Body of pancreas (tissue), 4 donors: ENCODE measurements at places on chromosomes 12 and 14. TPM values are rescaled to one million over a fixed set of nuclear protein-coding genes. Genes with fewer than 3 reads are reported as not detected.

The AMIGO2 gene
- 4.0 TPM for total RNA-seq

The BCL2L14 gene
- 6.3 TPM for total RNA-seq

The TPPP2 gene
- 1.3 TPM for total RNA-seq

The SAMD15 gene
- total RNA-seq, result not detected

The SLCO1A2 gene
- total RNA-seq, result not detected

GRCh38 chr14:29749829-29750228, 177.8 kb downstream of the PRKD1 start:
- no peaks in the 10 kb centered on the region for H3K36me3 ChIP-seq
- H3K4me1 ChIP-seq, result peaks cover 17% of the 10 kb centered on the region
- no peak overlapping the region for H3K4me3 ChIP-seq
- DNase-seq, result no peak
- no peak overlapping the region for H3K27ac ChIP-seq

DNA sequence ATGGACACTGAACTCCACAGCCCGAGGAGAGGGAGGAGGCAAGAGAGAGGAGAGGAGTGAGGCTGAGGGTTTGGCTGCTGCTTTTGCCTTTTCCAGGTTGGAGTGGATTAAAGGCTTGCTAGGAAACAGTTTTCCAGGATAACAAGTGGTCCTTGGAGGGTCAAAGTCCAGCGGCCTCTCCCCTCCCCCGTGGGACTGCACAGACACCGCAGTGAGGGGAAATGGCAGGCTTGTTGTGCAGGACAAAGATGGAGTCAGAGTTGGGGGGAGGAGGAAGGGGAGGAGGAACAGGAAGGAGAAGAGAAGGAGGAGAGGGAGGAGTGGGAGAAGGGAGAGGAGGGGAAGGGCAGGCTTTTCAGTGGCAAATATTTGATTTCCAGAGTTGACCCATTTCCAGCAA, 245.5 kb downstream of the RBM19 start:
- H3K36me3 ChIP-seq, result no peaks in the 10 kb centered on the region
- no peak overlapping the region for H3K27ac ChIP-seq
- no peaks in the 10 kb centered on the region for H3K27me3 ChIP-seq

- H3K4me1 ChIP-seq, result peaks cover 6% of the 10 kb centered on the region
- no peak for DNase-seq
- no peaks in the 10 kb centered on the region for H3K27me3 ChIP-seq
- no peak overlapping the region for H3K27ac ChIP-seq
- no peaks in the 10 kb centered on the region for H3K36me3 ChIP-seq
Observed at GRCh38 chr14:61234215-61234916, 46.8 kb downstream of the TMEM30B start.

DNA sequence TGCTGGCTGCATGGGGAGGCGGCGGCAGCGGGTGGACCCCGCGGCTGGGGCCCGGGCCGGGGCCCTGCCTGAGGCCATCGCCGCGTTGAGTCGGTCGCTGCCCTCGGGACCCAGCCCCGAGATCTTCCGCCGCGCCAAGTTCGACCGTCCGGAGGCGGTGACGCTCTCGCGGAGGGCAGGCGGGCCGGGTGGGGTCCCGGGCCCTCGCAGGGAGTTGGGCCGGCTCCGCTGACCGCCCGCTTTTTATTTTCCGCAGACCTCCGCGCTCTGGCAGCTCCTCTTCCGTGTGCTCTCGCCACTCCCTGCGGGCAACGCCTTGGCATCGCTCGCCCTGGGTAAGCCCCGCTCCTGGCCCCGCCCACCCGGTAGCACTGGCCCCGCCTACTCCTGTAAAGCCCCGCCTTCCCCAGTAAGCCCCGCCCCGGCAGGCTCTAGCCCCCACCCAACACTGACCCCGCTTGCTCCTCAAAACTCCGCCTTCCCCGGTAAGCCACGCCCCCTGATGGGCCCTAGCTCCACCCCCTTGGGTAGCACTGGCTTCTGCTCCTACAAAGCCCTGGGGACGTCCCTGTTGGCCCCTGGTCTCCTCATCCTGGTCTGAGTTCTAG, 424 bp downstream of the TEDC1 start:
- peaks cover 16% of the 10 kb centered on the region for H3K27me3 ChIP-seq
- peak; percentile 59 for DNase-seq
- H3K4me3 ChIP-seq, result peak overlapping the region; percentile 16
- peak overlapping the region; percentile 67 for H3K27ac ChIP-seq

DNA sequence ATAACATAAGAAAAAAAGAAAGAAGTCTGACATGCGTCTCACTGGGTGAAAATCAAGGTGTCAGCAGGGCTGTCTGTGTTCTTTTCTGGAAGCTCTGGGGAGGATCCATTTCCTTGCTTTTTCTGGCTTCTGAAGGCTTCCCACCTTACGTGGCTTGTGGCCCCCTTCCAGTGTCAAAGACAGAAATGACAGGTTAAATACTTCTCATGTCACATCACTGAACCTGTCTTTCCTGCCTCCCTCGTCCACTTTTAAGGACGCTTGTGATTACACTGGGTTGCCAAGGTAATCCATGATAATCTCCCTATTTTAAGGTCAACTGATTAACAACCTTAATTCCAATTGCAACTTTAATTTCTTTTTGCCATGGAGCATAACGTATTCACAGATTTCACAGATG, 4.6 kb upstream of the PHC1 start:
- H3K36me3 ChIP-seq, result no peaks in the 10 kb centered on the region
- H3K4me3 ChIP-seq, result no peak overlapping the region
- H3K27ac ChIP-seq, result no peak overlapping the region
- DNase-seq, result no peak
- H3K27me3 ChIP-seq, result no peaks in the 10 kb centered on the region
- peaks cover 16% of the 10 kb centered on the region for H3K4me1 ChIP-seq

- H3K4me3 ChIP-seq, result no peak overlapping the region
- peaks cover 3% of the 10 kb centered on the region for H3K4me1 ChIP-seq
- no peaks in the 10 kb centered on the region for H3K36me3 ChIP-seq
- no peaks in the 10 kb centered on the region for H3K27me3 ChIP-seq
Observed at GRCh38 chr12:93234641-93235040, 143.1 kb upstream of the NUDT4 start.

GRCh38 chr12:123043536-123044001, 63.1 kb downstream of the ARL6IP4 start:
- H3K27me3 ChIP-seq, result no peaks in the 10 kb centered on the region
- peaks cover 7% of the 10 kb centered on the region for H3K4me1 ChIP-seq
- peak; percentile 76 for DNase-seq
- H3K36me3 ChIP-seq, result no peaks in the 10 kb centered on the region

DNA sequence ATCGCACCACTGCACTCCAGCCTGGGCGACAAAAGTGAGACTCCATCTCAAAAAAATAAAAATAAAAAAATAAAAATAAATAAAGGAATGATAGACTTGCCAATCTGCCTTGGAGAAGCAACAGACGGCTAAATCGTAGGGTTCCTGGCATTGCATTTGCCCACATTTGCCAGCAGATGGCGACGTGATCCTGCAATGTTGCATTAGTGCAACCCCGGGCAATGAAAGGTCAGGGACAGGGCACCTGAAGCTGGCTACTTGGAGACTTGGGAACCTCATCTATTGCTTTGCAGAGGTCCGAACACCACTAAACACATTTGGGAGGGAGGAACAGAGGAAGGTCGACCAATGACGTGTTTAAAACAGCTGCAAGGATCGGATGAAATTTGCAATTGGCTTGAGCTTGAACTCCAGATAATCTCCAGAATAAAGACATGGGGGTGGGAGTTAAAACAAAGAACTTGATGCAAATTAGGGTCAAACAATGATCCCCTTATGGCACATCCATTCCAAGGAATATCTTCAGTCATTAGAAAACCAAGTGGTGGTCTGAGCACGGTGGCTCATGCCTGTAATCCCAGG, 34.6 kb downstream of the SPRING1 start:
- no peak overlapping the region for H3K4me3 ChIP-seq
- H3K4me1 ChIP-seq, result peaks cover 17% of the 10 kb centered on the region
- DNase-seq, result peak; percentile 68
- no peaks in the 10 kb centered on the region for H3K36me3 ChIP-seq

- no peaks in the 10 kb centered on the region for H3K4me1 ChIP-seq
- no peak overlapping the region for H3K4me3 ChIP-seq
- no peaks in the 10 kb centered on the region for H3K36me3 ChIP-seq
- DNase-seq, result no peak
- H3K27ac ChIP-seq, result no peak overlapping the region
Observed at GRCh38 chr14:84485036-84485435, 1044.9 kb upstream of the FLRT2 start.

- H3K27ac ChIP-seq, result no peak overlapping the region
- no peak for DNase-seq
- H3K4me1 ChIP-seq, result no peaks in the 10 kb centered on the region
- no peaks in the 10 kb centered on the region for H3K27me3 ChIP-seq
- no peaks in the 10 kb centered on the region for H3K36me3 ChIP-seq
- no peak overlapping the region for H3K4me3 ChIP-seq
Observed at GRCh38 chr12:86663716-86664115, 407.5 kb upstream of the MGAT4C start.

DNA sequence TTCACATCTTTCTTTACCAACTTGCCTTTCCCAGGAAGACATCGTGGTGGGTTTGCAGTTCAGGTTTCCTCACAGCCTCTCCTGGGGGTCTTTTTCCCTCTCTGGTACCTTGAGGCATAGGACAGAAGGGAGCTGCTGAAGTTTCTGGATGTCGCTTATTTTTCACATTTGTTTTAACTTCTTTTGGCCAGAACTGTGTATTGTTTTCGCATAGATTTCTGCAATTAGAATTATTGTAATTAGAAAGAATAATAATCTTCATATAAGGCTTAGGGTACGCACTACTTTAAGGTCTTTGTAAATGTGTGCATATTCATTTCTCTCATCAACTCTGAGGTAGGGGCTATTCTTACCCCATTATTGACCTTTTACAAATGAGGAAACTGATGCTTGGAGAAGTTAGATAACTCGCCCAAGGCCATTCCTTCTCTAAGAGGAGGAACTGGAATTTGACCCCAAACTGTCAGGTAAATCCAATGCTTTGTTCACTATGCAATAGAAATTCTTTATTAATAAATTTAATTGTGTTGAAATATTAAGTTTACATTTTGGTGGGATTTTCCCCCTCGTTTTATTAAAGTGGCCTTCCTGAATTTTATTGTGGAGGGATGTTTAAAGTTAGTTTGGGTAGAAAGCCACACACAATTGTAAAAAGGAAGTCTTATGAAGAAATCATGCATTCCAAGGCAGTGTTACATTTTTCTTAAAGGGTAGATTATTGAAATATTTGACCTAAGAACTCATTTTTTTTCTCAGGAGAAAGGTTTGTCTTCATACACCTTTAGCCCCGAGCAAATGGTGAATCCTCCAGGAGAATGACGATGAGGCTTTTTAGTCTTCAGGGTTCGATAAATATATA, 12.1 kb upstream of the SLC38A2 start:
- peak overlapping the region; percentile 98 for H3K27ac ChIP-seq
- no peaks in the 10 kb centered on the region for H3K27me3 ChIP-seq

DNA sequence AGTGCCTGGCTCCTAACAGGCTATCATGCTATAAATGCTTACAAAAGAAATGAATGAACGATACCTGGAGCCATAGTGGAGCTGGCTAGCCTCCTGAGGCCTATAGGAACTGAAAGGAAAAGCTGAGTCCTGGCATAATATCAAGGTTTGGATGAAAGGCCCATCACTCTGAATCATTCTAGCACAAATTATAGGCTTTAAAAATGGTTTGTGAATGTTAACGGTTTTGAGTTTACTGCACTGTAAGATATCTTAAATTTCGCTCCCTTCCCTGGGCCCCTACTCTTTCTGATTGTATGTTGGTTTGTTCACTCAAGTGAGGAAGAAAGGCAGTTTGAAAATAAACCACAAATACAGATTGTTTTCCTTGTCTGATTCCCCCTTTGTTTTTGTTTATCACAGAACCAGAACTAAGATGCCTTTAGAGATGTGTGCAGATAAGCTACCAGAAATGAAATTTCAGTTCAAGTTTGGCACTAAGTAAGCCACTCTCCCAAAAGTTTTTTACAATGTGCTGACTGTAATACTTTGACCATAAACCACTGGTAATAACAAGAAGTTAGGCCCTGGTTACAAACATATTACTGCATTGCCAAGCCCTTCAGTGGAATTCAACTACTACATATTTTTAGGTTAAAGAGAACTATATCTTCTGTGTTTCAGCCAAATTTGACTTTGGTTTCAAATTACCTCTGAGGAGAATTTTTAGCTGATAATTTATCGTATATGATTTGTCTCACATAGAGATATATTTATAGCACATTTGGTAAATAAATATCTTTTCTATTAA, 89.5 kb downstream of the ALX1 start:
- no peak overlapping the region for H3K4me3 ChIP-seq
- DNase-seq, result no peak
- no peaks in the 10 kb centered on the region for H3K27me3 ChIP-seq
- H3K27ac ChIP-seq, result no peak overlapping the region
- no peaks in the 10 kb centered on the region for H3K4me1 ChIP-seq
- no peaks in the 10 kb centered on the region for H3K36me3 ChIP-seq

- no peak overlapping the region for H3K27ac ChIP-seq
- no peak for DNase-seq
- H3K4me3 ChIP-seq, result no peak overlapping the region
- no peaks in the 10 kb centered on the region for H3K27me3 ChIP-seq
Observed at GRCh38 chr14:106766145-106766544, 1239.8 kb downstream of the TMEM121 start.

DNA sequence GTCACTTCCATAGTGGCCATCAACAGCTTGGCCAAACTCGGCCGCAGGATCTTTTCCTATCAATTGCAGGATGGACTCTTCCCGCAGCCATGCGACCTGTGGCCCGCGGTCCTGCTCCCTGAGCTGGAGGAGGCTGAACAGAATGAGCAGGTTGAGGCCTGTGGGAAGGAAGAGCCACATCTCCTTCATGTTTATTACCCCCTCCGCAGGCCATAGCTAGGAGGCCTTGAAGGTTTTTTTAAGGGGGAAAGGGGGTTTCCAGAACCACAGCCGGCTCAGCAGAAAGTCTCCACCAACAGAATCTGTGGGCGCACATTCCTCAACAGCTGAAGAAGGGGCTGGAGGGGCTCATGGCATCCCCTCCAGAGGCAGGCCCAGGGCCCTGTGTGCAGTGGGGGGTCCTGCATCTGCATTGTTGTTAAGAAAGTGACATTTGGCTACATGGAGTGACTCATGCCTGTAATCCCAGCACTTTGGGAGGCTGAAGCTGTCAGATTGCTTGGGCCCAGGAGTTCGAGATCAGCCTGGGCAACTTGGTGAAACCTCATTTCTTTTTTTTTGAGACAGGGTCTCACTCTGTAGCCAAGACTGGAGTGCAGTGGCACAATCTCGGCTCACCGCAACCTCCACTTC, 25.2 kb upstream of the PPP1R13B start:
- H3K4me1 ChIP-seq, result peaks cover 48% of the 10 kb centered on the region
- no peaks in the 10 kb centered on the region for H3K36me3 ChIP-seq
- H3K27me3 ChIP-seq, result no peaks in the 10 kb centered on the region
- H3K4me3 ChIP-seq, result no peak overlapping the region

- peaks cover 3% of the 10 kb centered on the region for H3K4me1 ChIP-seq
- no peaks in the 10 kb centered on the region for H3K36me3 ChIP-seq
- peak; percentile 15 for DNase-seq
- H3K27me3 ChIP-seq, result no peaks in the 10 kb centered on the region
- no peak overlapping the region for H3K27ac ChIP-seq
- H3K4me3 ChIP-seq, result no peak overlapping the region
Observed at GRCh38 chr14:76640923-76641395, 120.3 kb upstream of the VASH1 start.

DNA sequence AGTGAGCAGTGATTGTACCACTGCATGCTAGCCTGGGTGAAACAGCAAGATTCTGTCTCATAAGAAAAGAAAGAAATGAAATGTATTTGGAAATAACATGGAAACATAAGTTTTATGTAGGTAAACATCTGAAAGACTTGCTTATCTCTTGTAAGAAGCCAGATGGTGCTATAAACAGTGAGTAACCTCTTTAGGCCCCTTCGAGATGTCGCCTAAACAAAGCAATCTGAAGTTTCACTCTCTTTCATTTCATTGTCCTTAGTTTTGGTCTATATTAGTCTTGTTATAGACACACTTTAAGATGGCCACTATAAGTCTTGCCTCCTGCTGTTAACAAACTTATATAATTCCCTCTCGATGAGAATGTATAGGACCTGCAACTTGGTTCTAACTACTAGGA, 472.6 kb upstream of the ATP2B1 start:
- no peak overlapping the region for H3K27ac ChIP-seq
- H3K36me3 ChIP-seq, result no peaks in the 10 kb centered on the region
- no peaks in the 10 kb centered on the region for H3K27me3 ChIP-seq
